Heart left ventricle (tissue), 16 donors: ENCODE measurements at places on chromosomes 13 and 19. TPM values are rescaled to one million over a fixed set of nuclear protein-coding genes. Genes with fewer than 3 reads are reported as not detected.

GRCh38 chr19:51690454-51691073 lies 2.6 kb upstream of the SPACA6 start:
- peak overlapping the region; percentile 100 for H3K27ac ChIP-seq
- H3K27me3 ChIP-seq, result no peaks in the 10 kb centered on the region
- peaks cover 26% of the 10 kb centered on the region for H3K36me3 ChIP-seq
- H3K4me3 ChIP-seq, result peak overlapping the region; percentile 82
- DNase-seq, result peak; percentile 80

DNA sequence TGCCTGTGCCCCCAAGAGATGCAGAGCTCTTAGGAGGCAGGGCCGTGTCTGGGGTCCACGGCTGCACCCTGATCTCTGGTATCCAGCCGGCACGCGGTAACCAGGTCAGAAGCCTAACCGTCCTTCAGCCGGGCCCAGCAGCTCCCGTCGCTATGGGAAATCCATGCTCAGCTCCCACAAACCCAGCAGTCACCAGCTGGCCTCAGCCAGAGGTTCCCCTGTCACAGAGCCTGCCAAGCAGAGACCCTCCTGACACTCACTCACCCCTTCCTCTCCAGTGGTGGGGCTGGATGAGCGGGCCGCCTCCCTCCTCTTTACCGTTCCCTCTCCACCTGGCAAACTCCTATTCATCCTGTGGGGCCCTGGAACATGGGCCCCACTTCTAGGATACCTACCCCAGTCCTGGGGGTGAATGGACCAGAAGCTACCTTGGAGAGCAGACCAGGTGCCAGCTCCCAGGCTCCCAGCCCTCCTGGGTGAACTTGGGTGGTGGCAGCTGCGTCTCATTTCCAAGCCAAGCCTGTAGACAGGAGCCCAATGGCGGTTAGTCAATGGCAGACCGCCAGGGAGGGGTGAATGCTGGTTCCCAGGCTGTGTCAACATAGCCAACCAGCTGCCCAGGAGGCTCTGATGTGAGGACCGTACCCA lies 21.4 kb upstream of the TCF3 start:
- peaks cover 14% of the 10 kb centered on the region for H3K4me1 ChIP-seq
- no peak overlapping the region for H3K27ac ChIP-seq
- H3K4me3 ChIP-seq, result no peak overlapping the region
- H3K27me3 ChIP-seq, result peaks cover 80% of the 10 kb centered on the region
- DNase-seq, result no peak
- H3K36me3 ChIP-seq, result no peaks in the 10 kb centered on the region

TMEM161A gene
- total RNA-seq, result 27.2 TPM

DNA sequence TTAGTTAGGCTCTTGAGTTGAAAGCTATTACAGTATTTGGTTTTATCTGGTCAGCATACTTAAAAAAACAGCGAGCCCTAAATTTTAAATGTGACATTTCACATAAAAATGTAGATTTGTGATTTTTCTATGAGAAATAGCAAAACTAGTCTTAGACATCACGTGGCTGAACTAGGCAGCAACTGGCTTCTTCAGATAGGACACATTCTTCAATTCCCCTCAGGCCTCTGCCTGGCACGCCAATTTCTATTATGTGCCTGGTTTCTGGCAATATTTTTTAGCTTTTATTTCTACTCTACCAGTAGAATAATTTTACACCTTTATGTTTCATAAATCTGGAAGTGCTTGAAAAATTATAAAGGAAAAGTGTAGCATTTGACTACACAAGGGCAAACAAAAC lies 433.7 kb downstream of the DIAPH3 start:
- DNase-seq, result no peak
- H3K4me1 ChIP-seq, result no peaks in the 10 kb centered on the region
- H3K4me3 ChIP-seq, result no peak overlapping the region
- no peaks in the 10 kb centered on the region for H3K27me3 ChIP-seq
- no peaks in the 10 kb centered on the region for H3K36me3 ChIP-seq
- no peak overlapping the region for H3K27ac ChIP-seq

GRCh38 chr13:49530457-49530856 lies 34.7 kb downstream of the PHF11 start:
- no peaks in the 10 kb centered on the region for H3K4me1 ChIP-seq
- no peak overlapping the region for H3K4me3 ChIP-seq
- no peak for DNase-seq
- peaks cover 47% of the 10 kb centered on the region for H3K36me3 ChIP-seq
- no peaks in the 10 kb centered on the region for H3K27me3 ChIP-seq

CCDC122 gene
- total RNA-seq, result 7.8 TPM

DNA sequence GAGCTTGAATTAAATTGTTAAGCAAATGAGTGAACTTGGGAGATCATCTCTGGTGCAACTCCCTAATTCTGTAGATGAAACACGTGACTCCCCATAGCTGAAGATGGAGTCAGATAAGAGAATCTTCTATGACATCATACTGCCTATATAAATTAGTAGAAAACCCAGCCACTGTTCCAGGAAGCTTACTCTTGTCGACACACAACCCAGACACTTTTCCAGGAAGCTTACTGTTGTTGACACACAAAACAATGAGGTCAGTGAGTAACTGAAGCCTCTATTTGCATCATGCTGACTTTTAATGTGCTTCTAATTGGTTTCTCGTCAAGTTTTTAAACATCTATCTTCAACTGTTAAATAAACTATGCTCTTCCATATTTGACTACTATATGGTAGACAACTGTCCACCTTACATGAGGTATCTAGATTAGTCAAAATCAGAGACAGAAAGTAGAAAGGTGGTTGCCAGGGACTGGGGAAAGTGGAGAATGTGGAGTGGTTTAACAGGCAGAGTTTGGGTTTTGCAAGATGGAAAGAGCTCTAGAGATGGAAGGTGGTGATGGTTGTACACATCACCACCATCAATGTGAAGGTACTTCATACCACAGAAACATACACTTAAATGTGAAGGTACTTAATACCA lies 168.2 kb downstream of the FGF14 start:
- no peak overlapping the region for H3K27ac ChIP-seq
- no peak overlapping the region for H3K4me3 ChIP-seq
- H3K27me3 ChIP-seq, result no peaks in the 10 kb centered on the region
- H3K36me3 ChIP-seq, result no peaks in the 10 kb centered on the region
- DNase-seq, result no peak

DNA sequence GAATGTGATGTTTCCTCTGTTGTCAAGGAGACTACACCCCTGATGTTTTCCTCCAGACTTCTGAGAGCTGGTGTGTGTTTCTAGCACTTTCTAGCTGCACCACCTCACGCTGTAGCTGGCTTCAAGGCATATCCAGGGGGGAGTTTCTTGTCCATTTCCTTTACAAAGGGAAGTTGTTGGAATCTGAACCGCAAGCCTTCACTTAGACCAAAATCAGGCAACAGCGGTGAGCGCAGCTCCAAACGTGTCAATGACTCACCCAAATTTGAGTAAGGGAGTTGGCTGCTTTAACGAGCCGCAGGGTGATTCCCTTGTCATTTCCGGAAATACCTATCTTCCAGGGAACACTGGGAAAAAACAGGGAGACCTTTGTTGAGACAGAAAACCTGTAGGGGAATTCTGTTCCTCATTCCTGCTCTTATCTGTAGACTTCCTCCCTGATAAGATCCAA lies 2.5 kb downstream of the LDLR start:
- H3K27me3 ChIP-seq, result no peaks in the 10 kb centered on the region
- peaks cover 20% of the 10 kb centered on the region for H3K4me1 ChIP-seq
- peak overlapping the region; percentile 88 for H3K27ac ChIP-seq
- peaks cover 10% of the 10 kb centered on the region for H3K36me3 ChIP-seq
- peak overlapping the region; percentile 78 for H3K4me3 ChIP-seq
